Fibroblast of lung (primary cell): ENCODE measurements at places on chromosomes 11 and 22. TPM values are rescaled to one million over a fixed set of nuclear protein-coding genes. Genes with fewer than 3 reads are reported as not detected.

DNA sequence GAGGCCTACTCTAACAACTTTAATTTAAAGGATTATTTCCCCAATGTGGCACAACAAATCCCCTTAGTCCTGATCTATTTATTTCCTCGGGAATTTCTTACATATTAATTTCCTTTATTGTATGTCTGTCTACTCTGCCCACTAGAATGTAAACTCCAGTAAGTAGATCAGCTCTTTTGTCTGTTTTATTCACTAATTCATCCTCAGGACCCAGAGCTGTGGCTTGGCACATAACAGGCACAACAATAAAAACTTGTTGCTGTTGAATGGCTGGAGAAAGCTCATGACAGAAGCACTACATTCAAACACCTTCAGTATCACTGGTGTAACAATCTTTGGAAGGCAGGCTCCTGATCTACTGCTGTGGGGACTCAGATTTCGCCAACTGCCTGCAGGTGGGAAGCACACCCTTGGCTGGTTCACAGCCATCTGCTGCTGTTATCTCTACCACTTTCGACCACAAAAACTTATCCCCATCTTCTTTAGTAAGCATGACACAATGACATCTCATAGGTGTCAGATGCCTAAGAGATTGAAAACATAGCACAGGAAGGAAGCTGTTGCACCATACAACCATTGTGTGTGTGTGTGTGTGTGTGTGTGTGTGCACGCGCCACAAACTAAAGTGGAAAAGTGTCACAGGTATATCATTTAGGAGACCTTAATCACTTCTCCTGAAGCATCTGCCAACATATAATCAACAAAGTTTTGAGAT is 11.9 kb downstream of the HIRA start:
- no peak for DNase-seq

Gene NLRP14
- total RNA-seq = under 0.01 and 0.17 TPM in 2 replicates

Gene MISFA
- total RNA-seq = 0.50 and 0.51 TPM in 2 replicates

Gene EPS8L2
- 24.1 and 54.2 TPM in 2 replicates for total RNA-seq

DNA sequence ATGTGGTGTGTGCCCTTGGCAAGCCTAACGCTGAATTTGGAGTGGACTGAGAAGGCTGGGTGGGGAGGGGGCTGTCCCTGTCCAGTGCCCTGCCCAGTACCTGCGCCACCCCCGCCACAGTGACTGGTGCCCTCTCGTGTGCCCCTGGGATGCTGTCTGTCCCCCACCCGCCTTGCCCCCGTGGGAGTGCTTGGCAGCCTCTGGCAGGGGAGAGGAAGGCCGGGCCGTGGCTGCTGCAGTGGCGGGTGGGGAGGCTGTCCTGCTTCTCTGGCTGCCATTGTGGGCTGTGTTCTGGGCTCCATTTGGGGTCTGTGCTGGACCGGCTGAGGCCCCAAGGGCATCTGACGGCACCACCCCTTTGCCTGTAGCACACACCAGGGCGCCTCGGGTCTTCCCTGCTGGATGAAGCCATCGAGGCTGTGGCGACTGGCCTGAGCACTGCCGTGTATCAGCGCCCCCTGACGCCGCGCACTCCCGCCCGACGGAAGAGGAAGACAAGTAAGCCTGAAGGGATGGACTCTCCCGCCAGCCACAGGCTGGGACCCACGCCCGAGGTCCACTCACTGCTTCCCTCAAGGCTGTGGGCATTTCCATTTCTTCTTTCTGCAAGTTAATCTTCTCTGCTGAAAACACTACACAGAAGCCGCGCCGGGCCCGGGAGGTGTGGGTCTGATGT is 17.6 kb downstream of the IRF7 start:
- no peak for DNase-seq

DNA sequence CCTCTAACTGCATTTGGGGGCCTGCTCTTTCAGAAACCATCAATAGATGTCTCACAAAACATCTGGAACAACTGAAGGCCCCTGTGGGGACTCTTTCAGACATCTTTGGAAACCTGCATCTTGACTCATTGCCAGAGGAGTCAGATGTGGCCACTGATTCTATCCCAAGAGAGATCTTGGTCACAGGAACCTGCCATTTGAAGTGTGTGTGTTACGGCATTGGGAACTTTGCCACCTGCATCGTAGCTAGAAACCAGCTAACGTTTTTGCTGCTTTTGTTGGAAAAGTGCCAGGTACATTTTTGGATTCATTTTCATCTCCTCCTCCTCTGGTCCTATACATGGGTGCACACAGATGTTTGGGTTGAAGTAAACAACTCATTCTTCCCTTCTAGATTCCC is 4.3 kb downstream of the SRRD start:
- DNase-seq = peak; percentile 4

GRCh38 chr11:92857407-92857806 is 112.0 kb upstream of the MTNR1B start:
- DNase-seq = no peak

GRCh38 chr11:18802381-18803257 is 11.0 kb upstream of the PTPN5 start:
- DNase-seq = peak; percentile 76

Gene RBM14
- 14.1 and 27.6 TPM in 2 replicates for total RNA-seq

- DNase-seq = no peak
These were observed 7.5 kb upstream of the APOBEC3A start for GRCh38 chr22:38949889-38950405.

- peak; percentile 28 for DNase-seq
These were observed 327.0 kb downstream of the ETS1 start for GRCh38 chr11:128260398-128260797.

Gene GAB4
- not detected in 2 replicates for total RNA-seq

DNA sequence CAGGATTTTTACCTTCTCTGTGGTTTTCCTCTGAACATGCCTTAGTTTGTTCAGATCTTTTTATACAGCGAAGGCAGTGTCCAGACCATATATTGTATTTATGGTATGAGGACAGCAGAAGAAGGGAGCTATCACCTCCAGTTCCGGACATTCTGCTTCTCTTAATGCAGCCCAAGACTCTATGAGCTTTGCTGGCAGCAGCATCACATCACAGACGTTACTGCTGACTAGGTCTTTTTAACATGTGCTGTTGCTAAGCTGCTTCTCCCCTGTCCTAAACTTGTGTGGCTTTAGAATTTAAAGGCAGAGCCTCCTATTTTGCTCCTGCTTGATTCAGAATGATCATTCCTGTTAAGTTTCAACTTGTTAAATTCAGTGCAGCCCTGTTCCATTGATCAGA is 13.4 kb downstream of the MICAL2 start:
- DNase-seq = no peak

DNA sequence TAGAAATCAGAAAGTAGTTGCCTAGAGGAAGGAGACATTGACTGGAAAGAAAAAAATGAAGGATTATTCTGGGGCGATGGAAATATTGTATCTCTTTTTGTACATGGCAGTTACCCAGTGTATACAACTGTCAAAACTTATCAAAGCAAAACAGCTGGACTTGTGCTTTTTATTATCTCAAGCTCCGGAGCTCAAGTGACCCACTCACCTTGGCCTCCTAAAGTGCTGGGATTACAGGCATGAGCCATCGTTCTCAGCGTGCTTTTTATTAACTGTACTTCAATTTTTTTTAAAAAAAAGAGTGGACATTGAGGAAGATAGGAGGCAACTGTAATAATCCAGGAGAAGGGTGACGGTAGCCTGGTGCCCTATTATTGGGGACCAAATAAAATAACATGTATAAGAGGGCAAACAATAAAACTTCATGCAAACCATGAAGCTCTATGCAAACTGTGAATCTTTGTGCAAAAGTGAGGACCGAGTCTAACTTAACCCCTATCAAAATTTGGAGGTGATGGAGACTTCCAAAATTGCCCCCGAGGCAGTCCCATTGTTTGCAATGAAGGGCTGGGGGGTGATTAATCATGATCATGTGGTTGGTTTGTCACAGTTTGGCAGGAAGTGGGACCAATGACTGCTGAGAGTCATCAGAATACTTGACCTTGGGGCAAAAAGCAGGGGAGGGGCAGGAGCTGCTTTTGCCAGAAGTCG is 23.5 kb downstream of the FZD4 start:
- DNase-seq = peak; percentile 76

DNA sequence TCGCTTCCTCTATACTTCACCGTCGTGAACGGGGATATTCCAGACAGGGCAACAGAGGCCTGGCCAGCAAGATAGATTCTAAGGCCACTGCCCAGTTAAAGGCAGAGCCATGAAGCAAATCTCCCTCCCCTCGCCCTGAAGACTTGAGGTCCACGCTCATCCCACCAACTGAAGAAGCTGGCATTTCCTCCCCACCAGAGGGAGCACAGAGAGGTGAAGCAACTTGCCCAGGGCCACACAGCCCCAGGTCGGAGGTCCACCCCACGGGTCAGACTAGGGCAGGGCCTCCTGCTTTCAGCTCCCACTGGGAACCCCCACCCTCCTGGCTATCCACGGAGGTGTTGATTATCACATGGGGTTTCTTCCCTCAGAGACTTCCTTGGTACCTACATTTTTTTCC is 27.4 kb downstream of the MN1 start:
- DNase-seq = no peak

DNA sequence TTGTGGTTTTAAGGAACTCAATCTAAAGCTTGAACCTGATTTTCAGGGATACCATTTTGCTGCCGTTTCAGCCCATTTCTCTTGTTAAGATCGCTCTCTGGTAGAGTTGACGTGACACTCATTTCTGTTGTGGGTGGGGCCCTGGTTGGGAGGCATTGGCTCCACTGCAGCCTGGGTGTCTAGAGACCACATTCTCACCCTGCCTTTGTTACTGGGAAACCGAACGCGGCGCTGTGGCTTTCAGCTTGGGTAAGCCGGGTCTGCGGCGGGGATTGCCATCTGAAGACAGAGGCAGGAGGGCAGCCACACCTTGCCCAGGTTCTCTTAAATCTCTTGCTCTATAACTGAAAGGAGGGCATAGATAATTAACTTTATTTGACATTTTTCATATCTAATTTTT is 3.2 kb downstream of the EHF start:
- DNase-seq = no peak

Gene DTX4
- total RNA-seq = 3.1 and 4.8 TPM in 2 replicates

GRCh38 chr11:76732643-76733042 is 50.5 kb upstream of the TSKU start:
- no peak for DNase-seq

Gene DEFB131B
- not detected in 2 replicates for total RNA-seq

- DNase-seq = peak; percentile 33
These were observed 295.1 kb upstream of the PLET1 start for GRCh38 chr11:112555491-112556364.

- no peak for DNase-seq
These were observed 1.4 kb downstream of the SEPTIN3 start for GRCh38 chr22:41970601-41971000.
